ENCODE measurements at places on chromosomes 5 and 9.

DNA sequence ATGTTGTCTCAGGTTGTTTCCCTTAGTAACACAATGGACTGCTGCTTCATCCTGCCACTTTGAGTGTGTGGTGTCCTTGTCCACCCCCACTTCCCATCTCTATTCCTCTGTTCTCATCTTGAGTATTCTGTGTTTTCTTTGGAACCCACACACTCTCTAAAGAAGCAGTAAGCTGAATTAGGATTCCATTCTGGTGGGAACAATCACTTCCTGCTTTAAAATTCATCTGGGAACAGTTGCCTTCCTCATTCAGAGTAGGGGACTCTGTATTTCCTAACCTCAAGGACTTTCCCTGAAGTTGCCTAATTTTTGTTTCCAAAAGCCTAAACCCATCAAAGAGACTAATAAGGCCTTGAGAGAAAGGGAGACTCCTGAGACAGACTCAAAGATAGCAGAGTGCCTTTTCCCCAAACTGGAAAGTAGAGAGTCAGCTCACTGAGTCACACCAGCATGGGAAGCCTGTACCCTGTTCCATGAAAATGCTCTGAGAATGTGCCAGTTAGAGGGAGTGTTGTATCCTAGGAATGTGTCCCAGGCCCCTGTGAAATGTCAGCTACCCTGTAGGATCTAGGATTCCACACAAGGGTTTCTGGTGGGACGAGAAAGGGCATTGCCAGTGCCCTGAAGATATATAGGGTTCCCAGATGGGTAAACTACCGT lies 63.6 kb downstream of the CCDC192 start:
- H3K4me3 ChIP-seq: no peak overlapping the region
- H3K4me1 ChIP-seq: no peaks in the 10 kb centered on the region
- no peaks in the 10 kb centered on the region for H3K27me3 ChIP-seq
- H3K36me3 ChIP-seq: no peaks in the 10 kb centered on the region

DNA sequence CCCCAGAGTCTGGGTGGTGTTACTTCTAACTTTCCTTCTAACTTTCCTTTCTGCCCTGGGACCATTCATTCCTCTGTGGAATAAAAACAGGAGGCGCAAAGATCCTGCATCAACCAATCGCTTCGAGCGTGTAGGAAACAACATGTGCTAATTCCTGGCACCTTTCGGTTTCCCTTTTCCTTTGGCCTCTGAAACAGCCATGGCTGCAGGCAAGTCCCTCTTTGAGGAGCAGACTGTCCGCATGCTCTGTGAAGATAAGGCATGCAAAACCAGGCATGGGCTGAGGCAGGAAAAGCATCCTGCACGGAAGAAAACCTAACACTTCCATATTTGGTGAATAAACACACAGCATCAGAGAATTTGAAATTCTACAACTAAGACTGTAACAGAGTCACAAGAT lies 128.3 kb downstream of the HSD17B3 start:
- H3K4me1 ChIP-seq: no peaks in the 10 kb centered on the region
- H3K27ac ChIP-seq: no peak overlapping the region
- DNase-seq: no peak
- no peak overlapping the region for H3K4me3 ChIP-seq

- H3K4me3 ChIP-seq: no peak overlapping the region
- H3K27ac ChIP-seq: no peak overlapping the region
- DNase-seq: no peak
- H3K27me3 ChIP-seq: no peaks in the 10 kb centered on the region
- H3K4me1 ChIP-seq: peaks cover 83% of the 10 kb centered on the region
These were observed 8.0 kb downstream of the GRK6 start for GRCh38 chr5:177434437-177434836.

DNA sequence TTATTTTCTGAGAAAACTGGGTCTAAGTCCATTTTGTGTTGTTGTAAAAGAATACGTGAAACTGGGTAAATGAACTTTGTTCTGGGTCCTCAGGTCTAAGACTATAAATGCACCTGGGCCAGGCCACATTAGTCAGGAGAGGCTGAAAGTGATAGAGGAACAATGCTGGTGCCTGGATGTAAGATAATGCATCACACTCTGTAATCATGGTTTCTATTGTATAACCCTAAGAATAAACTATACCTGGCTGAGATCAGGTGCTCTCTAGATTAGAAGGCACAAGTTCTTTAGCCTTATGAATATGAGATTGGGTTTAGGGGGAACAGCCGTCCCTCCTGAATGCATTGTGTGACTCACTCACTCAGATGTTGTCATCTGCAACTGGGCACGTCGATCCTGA lies 675.5 kb downstream of the HTR1A start:
- H3K4me3 ChIP-seq: no peak overlapping the region
- DNase-seq: no peak
- no peak overlapping the region for H3K27ac ChIP-seq
- no peaks in the 10 kb centered on the region for H3K27me3 ChIP-seq
- no peaks in the 10 kb centered on the region for H3K4me1 ChIP-seq

GRCh38 chr9:89845862-89846261 lies 241.1 kb downstream of the GADD45G start:
- H3K27ac ChIP-seq: no peak overlapping the region
- H3K27me3 ChIP-seq: no peaks in the 10 kb centered on the region
- no peak overlapping the region for H3K4me3 ChIP-seq

- no peaks in the 10 kb centered on the region for H3K27me3 ChIP-seq
- H3K4me3 ChIP-seq: no peak overlapping the region
- no peak for DNase-seq
- H3K36me3 ChIP-seq: no peaks in the 10 kb centered on the region
These were observed 265.5 kb upstream of the ZNF608 start for GRCh38 chr5:125011947-125012346.

DNA sequence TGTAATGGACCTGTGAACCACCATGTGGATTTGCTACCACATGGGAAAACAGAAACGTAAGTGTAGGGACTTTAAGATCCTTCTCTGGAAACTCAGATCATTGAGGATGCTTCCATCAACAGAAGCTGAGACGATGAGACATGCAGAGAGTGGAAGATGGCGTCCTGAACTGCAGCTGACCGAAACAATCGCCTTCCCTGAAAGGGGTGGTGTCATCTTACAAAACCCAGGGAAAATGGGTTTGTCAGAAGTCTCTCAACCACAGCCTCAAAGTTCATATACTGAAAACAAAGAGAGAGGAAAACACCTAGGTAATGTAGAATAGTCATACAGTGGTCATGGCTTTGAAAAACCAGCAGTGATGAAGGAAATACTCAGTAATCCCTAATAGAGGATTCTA lies 6.6 kb upstream of the PTPN3 start:
- no peaks in the 10 kb centered on the region for H3K4me1 ChIP-seq
- no peak overlapping the region for H3K4me3 ChIP-seq
- H3K27ac ChIP-seq: no peak overlapping the region
- no peaks in the 10 kb centered on the region for H3K27me3 ChIP-seq

GRCh38 chr9:68747043-68747533 lies 42.0 kb downstream of the PIP5K1B start:
- no peak for DNase-seq
- H3K4me3 ChIP-seq: no peak overlapping the region
- peak overlapping the region; percentile 45 for H3K27ac ChIP-seq
- no peaks in the 10 kb centered on the region for H3K36me3 ChIP-seq
- H3K4me1 ChIP-seq: no peaks in the 10 kb centered on the region
- H3K27me3 ChIP-seq: no peaks in the 10 kb centered on the region

GRCh38 chr5:123297866-123298265 lies 125.3 kb downstream of the CEP120 start:
- no peaks in the 10 kb centered on the region for H3K27me3 ChIP-seq
- H3K36me3 ChIP-seq: no peaks in the 10 kb centered on the region
- no peak overlapping the region for H3K27ac ChIP-seq
- H3K4me1 ChIP-seq: no peaks in the 10 kb centered on the region
- DNase-seq: no peak
- no peak overlapping the region for H3K4me3 ChIP-seq

DNA sequence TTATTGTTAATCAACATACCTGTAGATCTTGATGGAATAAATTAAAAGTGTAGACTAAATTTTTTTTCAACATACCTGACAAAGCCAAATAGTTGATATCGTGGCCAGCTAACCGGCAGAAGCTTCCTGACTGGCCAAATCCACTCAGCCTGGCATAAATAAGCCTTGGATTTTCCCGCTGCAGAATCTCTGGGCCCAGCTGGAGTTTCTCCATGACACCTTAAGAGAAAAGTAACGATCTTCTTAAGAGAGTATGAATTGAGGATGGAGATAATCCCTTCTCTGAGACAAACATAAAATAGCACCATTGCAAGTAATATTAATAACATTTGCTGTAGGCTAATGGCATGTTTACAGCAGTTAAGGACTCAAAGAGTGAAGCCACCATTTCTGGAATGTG lies 2.2 kb downstream of the AMACR start:
- no peaks in the 10 kb centered on the region for H3K27me3 ChIP-seq
- peaks cover 10% of the 10 kb centered on the region for H3K36me3 ChIP-seq
- H3K4me1 ChIP-seq: peaks cover 13% of the 10 kb centered on the region
- H3K4me3 ChIP-seq: no peak overlapping the region
- no peak overlapping the region for H3K27ac ChIP-seq
- DNase-seq: no peak

DNA sequence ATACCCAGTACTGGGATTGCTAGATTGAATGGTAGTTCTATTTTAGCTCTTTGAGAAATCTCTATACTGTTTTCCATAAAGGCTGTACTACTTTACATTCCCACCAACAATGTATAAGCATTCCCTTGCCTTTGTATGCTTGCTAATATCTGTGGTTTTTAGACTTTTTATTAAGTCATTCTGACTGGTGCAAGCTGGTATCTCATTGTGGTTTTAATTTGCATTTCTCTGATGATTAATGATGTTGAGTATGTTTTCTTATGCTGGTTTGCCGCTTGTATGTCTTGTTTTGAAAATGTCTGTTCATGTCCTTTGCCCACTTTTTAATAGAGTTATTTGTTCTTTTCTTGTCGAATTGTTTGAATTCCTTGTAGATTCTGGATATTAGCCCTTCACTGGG lies 512.7 kb upstream of the PAPPA start:
- H3K4me3 ChIP-seq: no peak overlapping the region
- no peaks in the 10 kb centered on the region for H3K27me3 ChIP-seq
- no peak overlapping the region for H3K27ac ChIP-seq
- no peaks in the 10 kb centered on the region for H3K36me3 ChIP-seq
- H3K4me1 ChIP-seq: no peaks in the 10 kb centered on the region

DNA sequence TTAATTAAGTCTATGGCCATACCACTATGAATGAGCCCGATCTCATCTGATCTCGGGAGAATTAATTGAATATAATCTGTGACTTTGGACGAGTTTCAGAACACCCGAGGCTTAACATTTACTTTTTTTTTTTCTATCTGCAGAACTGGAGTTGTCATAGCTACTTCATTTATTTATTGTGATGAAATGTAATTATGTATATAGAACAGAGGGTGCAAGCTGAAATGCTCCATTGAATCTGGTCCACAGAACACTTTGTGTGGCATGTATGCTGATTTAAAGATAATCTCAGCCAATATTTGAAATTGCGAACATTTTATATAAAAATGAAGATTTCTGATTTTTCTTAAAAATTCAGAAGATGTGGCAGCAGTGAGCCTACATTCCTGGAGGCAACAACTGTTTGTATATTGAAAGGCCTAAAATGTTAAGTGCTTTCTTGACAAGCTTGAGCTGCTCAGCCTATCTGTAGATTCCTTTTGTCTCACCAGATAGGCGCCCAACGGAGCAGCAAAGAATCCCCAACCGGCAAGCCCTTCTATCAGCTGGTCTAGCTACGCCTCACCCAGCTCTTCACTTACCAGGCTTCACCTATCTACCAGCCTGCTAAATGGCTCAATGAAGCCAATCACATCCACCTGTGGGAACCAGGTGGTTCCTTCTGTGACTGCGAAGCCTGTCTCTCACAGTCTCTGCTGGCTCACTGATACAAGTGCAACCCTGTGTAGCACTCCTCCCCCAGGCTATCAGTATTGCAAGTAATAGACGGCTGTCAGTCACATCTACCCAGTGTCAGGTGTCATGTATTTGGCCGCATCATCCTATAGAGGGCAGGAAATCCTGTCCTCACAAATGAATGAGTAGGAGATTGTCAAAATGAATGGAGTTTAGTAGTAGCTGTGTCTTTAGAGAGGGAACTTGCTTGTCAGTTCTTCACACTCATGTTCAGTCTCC lies 170.6 kb upstream of the MRPS30 start:
- no peaks in the 10 kb centered on the region for H3K27me3 ChIP-seq
- no peak for DNase-seq
- H3K4me1 ChIP-seq: no peaks in the 10 kb centered on the region
- no peaks in the 10 kb centered on the region for H3K36me3 ChIP-seq
- no peak overlapping the region for H3K4me3 ChIP-seq

DNA sequence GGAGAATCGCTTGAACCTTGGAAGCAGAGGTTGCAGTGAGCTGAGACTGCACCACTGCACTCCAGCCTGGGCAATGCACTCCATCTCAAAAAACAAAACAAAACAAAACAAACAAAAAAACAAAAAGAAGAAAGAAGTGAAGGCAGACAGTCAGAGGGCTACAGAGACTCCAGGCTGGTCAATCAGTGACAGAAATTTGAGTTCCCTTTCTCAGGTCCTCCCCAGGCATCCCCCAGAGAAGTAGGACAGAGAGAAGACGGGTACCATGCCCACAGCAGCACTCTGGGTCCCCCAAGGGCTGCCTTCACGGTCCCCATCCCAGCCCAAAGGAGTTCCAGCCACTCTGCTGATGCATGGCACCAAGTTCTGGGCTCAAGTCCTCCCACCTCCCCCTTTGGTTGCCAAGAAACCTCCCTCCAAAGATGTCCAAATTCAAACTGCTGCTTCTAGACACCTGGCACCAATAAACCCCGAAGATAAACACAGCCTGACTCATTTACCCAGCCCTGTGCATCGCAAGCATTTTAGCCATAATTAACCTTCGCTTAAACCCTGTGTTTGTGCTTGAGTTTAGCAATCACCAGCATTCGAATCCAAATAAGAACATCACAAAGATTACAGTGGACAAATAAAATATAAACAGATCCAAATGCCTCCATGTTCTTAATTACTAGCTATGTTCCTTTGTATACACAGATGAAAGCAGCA lies 24.0 kb downstream of the SEMA4D start:
- no peak overlapping the region for H3K27ac ChIP-seq
- H3K27me3 ChIP-seq: no peaks in the 10 kb centered on the region
- H3K36me3 ChIP-seq: peaks cover 12% of the 10 kb centered on the region
- DNase-seq: no peak

DNA sequence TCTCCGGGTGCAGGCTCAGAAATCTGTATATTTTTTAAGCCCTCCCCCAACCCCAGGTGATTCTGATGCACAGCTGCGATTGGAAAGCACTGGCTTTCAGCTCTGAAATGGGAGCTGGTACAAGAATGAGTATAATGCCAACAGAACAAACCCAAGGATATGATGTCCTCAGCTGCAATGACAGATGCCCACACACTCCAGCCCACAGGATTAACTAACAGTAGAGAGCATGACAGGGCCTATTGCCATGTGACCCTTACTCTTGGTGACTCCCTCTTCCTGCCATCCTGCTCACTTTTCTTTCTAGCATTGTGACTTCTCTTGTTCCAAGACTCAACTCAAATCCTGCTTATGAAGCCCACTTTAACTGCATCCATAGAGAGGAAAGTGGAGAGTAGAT lies 174.5 kb downstream of the FGF18 start:
- no peak overlapping the region for H3K27ac ChIP-seq
- H3K27me3 ChIP-seq: no peaks in the 10 kb centered on the region
- no peaks in the 10 kb centered on the region for H3K36me3 ChIP-seq
- no peak for DNase-seq

- no peak overlapping the region for H3K27ac ChIP-seq
- H3K4me3 ChIP-seq: no peak overlapping the region
- H3K36me3 ChIP-seq: peaks cover 12% of the 10 kb centered on the region
- H3K4me1 ChIP-seq: no peaks in the 10 kb centered on the region
These were observed 64.6 kb downstream of the YTHDC2 start for GRCh38 chr5:113578091-113578490.
